ENCODE measurements at places on chromosomes 5 and 9.

- no peak for DNase-seq
These were observed 720.2 kb upstream of the TYRP1 start for GRCh38 chr9:11973011-11973410.

- DNase-seq = no peak
These were observed 5.8 kb upstream of the C5orf52 start for GRCh38 chr5:157665467-157666070.

DNA sequence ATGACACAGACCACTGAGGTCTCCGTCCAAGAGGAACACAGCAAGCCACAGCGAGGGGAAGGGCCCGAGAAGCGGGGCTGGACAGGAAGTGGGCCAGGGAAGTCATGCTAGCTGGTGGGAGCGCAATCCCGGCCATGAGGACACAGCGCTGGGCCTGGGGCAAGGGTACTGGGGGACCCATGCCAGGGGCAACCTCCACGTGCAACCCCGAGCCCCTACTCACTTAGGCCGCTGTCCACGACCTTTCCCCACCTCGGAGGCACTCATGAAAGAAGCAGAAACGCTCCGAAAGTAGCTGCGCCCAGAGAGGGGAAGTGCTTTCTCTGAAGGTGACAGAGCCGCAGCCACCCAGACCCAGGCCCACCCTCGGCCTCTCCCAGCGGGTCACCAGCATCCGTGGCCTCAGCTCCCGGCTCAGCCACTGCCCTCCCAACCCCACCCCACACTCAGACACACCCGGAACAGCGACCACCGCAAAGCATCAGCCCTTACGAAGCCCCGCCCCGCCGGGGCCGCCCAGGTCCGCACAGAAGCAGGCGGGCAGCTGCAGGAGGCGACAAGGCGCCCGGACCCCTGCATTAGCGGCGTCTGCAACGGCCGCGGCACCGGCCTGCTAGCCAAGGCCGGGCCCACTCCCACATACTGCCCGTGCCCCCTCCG lies 782 bp downstream of the BICD2 start:
- no peak for DNase-seq

- no peak for DNase-seq
These were observed 465.7 kb upstream of the RGMB start for GRCh38 chr5:98307811-98308210.

DNA sequence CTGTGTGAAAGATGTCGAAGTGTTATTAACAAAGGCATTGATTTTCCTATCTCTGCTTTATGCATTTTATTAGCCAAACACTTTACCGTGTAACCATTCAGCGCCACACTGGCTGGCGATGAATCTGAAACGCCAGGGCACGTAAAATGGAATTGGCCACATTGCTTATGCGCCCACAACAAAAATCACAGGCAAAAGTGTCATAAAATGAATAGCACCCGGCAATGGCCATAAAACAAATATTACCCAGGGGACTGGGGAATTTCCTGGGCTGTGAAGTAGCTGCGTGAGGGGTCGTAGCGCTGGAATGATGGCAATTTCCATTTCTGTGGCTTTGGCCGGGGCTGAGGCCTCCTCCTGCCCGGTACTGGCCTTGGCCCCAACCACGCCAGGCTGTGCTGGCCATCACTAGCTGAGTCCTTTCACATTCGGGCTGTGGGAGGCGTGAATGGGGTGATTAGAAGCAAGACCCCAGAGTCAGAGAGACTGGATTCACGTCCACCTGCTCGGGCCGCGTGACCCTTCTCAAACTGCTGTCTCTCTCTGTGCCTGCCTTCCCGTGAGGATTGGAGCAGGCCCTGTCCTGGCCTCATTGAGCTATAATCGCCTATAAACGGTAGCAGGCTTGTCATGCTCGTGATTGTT lies 254.5 kb downstream of the PBX3 start:
- DNase-seq = no peak

GRCh38 chr9:1869843-1870242 lies 145.3 kb upstream of the SMARCA2 start:
- no peak for DNase-seq

GRCh38 chr5:81383867-81384266 lies 10.1 kb downstream of the ACOT12 start:
- DNase-seq = no peak

- DNase-seq = no peak
These were observed 1.8 kb upstream of the LHX3 start for GRCh38 chr9:136206602-136207275.

DNA sequence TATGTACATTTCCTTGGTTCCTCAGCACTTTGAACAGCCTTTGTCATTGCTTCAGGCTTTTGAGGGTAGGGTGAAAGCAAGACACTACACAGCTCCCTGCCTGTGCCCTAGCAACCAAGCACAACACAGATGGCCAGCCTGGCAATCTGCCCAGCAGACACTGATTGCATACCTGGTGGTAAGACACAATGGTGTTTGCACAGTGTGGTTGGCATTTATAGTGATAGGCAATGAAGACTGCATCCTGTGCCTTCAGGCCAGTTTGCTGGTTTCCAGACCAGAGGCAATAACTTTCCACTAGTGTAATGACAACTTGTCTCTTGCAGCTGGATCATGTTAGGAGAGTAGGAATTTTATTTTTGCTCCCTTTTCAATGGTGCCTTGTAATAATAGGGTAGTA lies 144.5 kb upstream of the TNC start:
- DNase-seq = no peak

DNA sequence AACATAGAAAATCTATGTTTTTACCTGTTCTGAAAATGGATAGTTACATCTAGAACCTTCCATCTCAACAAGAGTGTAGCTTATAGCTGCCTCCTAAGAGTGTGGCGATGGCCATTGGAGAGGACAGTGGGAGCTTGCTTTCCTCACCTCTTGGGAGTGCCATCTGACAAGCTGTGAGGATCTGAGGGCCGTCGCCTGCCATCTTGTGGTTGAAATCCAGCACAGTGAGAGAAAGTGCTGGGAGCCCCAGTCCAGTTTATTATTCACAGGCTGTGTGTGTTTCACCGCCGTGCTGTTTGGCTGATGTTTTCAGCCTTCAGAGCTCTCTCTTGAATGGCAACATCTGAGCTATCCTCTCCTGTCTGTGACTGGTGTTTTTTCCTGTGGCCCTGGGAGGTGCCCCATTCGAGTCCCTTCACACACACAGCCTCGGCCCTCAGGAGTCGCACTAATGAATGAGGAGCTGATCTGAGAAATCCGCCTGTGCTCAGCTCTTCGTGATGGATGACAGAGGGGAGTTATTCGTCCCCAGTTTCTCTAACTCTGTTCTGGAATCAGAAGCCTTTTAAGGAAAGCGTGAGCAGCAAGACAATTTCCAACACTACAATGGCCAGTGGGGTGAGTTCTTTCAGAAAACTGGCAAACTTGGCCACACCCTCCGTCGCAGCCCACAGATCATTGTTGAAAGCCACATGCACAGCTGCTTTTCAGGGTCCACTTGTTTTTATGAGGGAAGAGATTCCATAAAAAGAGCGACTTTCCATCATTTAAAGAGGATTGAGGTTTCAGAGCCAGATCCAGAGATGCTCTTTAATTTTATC lies 170.3 kb downstream of the PDZD2 start:
- peak; percentile 80 for DNase-seq

GRCh38 chr5:83817591-83817990 lies 96.9 kb upstream of the HAPLN1 start:
- DNase-seq = no peak

- no peak for DNase-seq
These were observed 7.6 kb upstream of the KCNV2 start for GRCh38 chr9:2709645-2710101.

DNA sequence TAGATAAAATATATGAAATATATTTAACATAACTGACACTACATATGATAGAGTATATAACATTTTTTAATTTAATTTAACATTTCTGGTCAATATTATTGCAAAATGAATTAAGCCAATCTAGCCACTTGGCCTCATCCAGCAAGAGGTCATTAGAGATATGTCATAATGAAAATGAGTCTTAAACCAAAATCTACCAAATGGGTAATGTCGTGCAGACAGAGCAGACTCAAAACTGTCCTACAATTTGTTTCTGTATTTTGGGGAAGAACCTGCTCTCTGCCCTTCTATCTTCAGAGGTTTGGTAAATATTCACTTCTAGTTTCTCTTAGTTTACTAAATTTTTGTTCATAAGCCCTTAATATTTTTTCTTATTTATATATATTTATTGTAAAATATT lies 61.4 kb downstream of the ARHGEF28 start:
- no peak for DNase-seq

- DNase-seq = no peak
These were observed 44.2 kb downstream of the CETN3 start for GRCh38 chr5:90365328-90365727.

GRCh38 chr9:34227445-34227844 lies 48.6 kb downstream of the UBAP1 start:
- no peak for DNase-seq

- no peak for DNase-seq
These were observed 50.0 kb downstream of the CD180 start for GRCh38 chr5:67146574-67146973.

DNA sequence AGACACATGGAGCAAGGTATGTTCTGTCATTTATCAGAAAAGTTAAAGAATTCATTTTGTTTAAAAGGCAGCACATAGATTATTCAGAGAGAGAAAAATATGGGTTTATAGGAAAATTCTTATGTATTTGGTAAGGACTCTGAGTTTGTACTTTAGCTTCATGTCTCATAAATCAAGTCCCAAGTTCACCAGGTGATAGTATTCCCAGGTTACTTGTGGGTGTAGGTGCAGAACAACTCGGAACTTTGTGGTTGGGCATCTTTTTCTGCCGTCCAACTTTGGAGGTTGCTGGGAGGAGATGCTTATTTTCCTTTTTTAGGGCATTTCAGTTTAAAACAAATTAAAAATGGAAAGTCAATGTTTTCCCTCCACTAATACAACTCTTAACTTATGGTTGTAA lies 269.8 kb upstream of the DMRT1 start:
- DNase-seq = no peak

DNA sequence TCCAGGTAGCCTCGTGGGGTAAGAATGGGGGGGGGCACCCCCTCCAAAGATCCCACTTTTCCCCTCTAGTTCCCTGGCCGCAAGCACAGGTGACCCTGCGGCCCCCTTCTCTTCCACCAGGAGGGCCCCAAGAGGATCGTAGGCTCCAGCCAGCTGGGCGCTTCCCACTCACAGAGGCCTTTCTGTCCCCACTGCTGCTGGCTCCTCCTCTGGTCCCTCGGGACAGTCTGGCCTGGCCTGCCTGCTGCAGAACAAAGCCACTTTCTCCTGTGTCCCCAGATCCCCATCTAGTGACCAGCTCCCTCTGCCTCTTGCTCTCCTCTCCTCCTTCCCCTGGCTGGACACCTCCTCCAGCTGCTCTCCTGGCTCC lies 534 bp upstream of the SAPCD2 start:
- DNase-seq = no peak

DNA sequence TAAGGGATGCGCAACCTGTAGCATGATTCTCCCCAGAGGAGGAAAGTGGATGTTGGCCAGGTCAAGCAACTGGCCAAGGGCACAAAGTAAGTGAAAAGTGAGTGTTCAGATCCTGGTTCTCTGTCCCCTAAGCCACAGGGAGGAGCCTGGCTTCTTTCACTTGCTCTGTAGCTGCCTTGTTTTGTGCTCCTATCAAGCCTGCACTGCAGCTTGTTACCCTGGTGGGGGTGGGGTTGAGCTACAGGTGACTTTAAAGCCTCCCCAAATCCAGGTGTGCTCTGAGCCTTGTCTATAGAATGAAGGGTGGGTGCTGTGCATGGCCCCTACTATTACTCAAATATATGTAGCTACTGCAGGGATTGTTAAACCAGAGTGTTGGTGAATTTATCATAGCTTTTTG lies 32.9 kb downstream of the RALGPS1 start:
- no peak for DNase-seq

- no peak for DNase-seq
These were observed 3.1 kb upstream of the GNPDA1 start for GRCh38 chr5:142015781-142016533.

DNA sequence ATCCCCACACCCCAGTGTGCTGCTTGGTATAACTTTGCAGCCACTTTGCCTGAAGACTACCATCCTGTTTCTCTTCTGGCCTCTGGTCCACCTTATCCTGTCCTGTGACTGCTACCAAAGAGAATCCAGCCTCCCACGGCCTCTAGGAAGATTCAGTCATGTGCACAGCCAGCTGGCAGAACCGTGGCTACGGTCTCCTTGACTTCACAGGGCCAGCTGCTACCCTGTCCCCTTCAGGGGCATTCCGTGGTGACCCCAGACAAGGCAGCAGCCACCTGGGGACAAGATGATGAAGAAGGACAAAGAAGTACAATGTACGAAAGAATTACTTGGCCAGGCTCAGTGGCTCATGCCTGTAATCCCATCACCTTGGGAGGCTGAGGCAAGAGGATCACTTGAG lies 98.6 kb downstream of the PDE6A start:
- DNase-seq = no peak

DNA sequence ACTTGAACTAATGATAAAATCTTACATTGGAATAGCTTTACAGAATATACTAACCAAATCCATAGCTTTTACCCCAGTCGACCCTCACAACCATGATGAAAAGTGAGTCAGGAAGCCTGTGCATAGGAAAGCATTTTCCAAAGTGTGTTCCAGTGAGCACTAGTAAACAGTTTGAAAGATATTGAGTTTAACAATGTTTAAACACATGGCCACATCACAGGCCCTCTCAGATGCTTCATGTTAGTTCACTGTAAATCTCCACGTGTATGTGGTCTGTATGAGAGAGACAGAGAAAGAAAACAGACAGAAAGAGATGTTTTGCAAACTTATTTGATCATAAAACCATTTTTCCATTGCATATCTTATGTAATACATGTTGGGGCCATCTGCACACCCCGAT lies 27.0 kb downstream of the PRUNE2 start:
- no peak for DNase-seq

- no peak for DNase-seq
These were observed 11.4 kb downstream of the SHB start for GRCh38 chr9:38057416-38058195.

DNA sequence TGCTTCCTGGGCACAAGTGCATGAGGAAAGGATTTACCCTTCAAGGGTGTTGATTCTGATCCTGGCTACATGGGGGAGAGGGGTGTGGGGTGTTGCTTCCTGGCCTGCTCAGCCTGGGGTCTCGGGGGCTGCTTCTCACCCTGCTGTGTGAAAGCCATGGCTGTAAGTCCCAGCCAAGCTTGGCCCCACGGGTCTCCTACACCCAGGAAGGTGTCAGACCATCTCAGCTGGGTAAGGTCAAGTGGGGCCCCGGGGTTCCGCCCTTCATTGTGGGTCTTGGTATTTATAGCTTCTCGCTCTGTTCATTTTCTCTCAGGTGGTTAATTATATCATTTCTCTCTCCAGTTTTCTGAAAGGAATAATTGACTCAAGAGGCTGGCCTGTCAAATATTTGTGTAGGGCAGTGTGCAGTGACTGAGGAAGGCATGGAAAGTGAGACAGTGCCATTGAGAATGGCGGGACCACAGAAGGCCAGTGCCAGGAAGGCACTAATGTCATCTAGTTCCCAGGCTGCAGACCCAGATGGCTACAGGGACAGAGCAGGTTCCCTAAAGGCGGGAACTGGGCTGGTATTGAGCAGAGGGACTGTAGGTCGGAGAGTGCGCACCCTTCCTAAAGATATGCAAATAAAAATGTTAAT lies 126.0 kb downstream of the FOXD1 start:
- DNase-seq = no peak

DNA sequence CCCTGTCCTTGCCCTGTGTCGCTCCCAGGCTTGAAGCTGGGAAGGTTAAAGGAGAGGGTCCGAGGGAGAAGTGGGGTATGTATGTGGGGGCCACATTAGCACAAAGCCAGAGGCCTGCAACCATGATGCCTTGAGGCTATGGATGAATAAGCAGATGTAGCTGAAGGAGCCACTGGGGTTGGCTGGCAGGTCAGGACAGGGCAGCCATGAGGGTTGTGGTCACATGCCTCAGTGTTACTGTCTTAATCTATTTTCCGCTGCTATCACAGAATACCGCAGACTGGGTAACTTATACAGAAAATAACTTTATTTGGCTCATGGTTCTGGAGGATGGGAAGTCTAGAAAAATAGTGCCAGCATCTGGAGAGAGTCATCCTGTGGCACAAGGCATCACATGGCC lies 9.2 kb upstream of the GRHPR start:
- no peak for DNase-seq
